Adrenal gland (tissue), 19 donors: ENCODE measurements at places on chromosomes 6 and 20.

GRCh38 chr6:16383607-16384206 is 145.3 kb downstream of the GMPR start:
- H3K27me3 ChIP-seq, result no peaks in the 10 kb centered on the region
- H3K4me3 ChIP-seq, result no peak overlapping the region
- DNase-seq, result no peak
- no peaks in the 10 kb centered on the region for H3K4me1 ChIP-seq
- H3K27ac ChIP-seq, result no peak overlapping the region

- peaks cover 7% of the 10 kb centered on the region for H3K4me1 ChIP-seq
- DNase-seq, result no peak
- peaks cover 16% of the 10 kb centered on the region for H3K27me3 ChIP-seq
- no peak overlapping the region for H3K27ac ChIP-seq
- H3K4me3 ChIP-seq, result no peak overlapping the region
These were observed 4.2 kb upstream of the EYA4 start for GRCh38 chr6:133236932-133237331.

- no peaks in the 10 kb centered on the region for H3K36me3 ChIP-seq
- no peak for DNase-seq
- no peaks in the 10 kb centered on the region for H3K4me1 ChIP-seq
These were observed 17.6 kb downstream of the IL22RA2 start for GRCh38 chr6:137155830-137156229.

DNA sequence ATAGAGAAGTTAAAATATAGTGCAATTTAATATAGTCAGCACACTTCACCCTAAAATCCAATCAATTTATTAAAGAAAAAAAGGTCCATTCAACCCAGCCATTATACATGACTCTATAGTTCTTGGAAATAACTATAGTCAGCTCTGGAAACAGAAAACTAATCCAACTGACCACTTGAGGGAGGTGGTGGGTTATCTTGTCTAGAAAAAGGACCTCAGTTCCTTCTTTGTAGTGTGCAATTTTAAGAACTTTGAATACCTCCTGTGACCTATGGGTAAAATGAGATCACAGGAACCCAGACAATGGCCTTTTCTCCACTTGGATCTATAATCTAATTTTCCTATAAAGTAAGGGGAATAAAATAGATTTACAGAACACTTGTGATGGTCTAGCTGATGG is 163.6 kb upstream of the CENPW start:
- DNase-seq, result no peak
- no peak overlapping the region for H3K27ac ChIP-seq
- no peaks in the 10 kb centered on the region for H3K27me3 ChIP-seq
- H3K4me1 ChIP-seq, result no peaks in the 10 kb centered on the region
- no peak overlapping the region for H3K4me3 ChIP-seq

DNA sequence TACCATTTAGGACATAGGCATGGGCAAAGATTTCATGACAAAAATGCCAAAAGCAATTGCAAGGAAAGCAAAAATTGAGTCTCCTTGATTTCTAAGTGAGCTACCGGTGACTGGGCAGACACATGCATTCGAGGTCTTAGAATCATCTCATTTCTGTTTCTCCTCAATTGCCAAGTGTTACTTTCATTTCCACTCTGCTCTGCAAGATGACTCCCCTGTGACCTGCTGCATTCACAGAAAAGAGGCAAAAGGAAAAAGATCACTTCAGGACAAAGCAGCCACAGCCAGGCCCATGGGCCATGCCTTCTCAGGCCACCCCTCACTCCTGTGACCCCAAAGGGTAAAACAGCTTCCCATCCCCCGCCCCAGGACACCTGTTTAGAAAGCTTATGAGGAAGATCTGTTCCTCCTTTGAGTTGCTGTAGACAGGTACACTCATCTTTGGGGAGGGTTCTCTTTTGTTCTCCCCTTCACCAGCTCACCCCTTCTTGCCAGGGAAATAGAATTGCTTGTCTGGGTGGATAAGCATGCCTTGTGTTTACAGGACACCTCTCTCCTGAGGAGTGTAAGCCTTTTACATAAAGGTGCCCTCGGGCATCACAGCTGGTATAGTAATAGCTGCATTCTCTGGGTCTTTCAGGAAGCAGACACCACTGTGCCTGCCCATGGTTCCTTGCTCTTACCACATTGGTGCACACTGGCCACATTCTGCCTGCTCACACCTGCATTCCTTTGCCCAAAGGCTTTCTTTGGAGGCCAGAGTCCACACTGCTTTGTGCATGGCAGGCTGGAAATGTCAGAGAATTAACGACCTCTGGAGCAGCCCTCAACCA is 105.0 kb downstream of the SLC24A3 start:
- no peaks in the 10 kb centered on the region for H3K27me3 ChIP-seq
- DNase-seq, result no peak
- H3K27ac ChIP-seq, result no peak overlapping the region
- H3K4me3 ChIP-seq, result no peak overlapping the region
- no peaks in the 10 kb centered on the region for H3K36me3 ChIP-seq
- no peaks in the 10 kb centered on the region for H3K4me1 ChIP-seq

DNA sequence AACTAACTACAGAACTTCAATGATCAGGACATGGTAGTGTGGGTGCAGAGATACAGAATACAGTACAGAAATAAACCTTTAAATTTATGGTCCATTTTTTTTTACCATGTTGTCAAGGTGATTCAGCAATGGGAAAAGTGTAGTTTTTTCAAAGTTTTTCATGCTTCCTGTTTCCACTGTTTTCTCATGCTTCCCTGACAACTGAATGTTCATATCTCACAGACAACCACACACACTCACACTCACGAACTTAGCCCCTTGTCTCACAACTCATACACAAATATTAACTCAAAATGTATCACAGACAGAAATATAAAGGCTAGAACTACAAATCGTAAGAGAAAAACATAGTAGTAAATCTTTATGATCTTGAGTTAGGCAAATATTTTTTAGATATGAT is 232.6 kb upstream of the CDYL start:
- no peaks in the 10 kb centered on the region for H3K36me3 ChIP-seq
- H3K4me3 ChIP-seq, result no peak overlapping the region
- no peak for DNase-seq
